Dermis blood vessel endothelial cell (primary cell): ENCODE measurements at places on chromosomes 16 and 17.

DNA sequence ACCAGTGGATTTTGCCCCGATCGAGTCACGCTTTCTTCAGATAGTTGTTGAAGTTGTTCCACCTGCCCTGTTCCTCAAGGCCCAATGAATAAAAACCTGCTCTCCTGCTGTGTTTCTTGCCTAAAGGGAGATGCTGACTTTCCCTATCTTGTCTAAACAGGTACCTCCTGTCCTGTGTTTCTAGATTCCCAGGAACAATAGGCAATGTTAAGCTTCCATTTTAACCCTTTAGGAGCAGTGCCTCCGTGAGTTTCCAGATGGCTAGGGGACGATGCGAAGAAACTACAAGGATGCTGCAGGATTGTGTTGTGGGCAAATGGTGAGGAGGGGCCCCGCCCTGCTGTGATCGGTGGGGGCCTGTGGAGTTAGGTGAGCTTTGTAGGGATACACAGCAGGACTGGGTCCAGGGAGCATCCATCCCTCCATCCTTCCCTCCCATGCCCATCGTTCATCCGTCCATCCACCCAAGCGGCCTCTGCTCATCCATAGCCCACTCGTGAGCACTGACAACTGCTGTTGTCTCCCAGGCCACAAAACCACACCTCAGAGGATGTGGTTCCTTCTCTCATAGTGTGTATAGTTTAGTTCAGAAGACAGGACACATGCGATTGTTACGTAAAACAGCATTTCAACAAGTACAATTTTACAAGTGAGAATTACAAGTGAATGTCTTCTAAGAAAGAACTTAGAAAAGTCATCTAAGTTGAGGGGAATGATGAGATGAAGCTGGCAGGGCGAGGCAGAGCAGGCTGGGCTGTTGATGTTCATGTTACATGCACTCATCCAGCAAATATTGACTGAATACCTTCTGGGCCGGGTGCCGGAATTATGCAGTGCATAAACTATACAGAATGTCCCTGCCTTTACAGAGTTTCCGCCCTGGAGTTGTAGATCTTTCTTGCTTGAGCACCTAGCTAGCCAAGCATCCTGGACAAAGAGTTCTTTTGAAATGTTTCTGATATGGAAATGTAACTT is 5.2 kb downstream of the ARSG start:
- no peak for DNase-seq

DNA sequence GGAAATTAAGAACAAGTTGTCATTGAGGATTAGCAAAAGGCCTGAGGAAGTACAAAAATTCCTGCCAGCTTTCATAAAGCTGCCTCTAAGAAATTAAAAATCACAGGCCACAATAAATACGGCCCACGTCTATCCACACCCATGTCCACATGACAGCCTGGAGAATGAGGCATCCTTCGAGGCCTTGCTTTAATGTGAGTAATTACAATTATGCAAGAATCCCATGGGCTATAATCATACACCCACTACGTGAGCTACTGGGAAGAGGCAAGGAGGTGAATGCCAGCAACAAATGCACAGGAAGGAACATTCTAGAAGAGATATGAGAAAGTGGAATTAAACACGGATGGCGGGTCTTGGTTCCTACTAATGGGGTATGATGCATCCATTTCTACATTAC is 65.4 kb upstream of the ZFHX3 start:
- DNase-seq = no peak

DNA sequence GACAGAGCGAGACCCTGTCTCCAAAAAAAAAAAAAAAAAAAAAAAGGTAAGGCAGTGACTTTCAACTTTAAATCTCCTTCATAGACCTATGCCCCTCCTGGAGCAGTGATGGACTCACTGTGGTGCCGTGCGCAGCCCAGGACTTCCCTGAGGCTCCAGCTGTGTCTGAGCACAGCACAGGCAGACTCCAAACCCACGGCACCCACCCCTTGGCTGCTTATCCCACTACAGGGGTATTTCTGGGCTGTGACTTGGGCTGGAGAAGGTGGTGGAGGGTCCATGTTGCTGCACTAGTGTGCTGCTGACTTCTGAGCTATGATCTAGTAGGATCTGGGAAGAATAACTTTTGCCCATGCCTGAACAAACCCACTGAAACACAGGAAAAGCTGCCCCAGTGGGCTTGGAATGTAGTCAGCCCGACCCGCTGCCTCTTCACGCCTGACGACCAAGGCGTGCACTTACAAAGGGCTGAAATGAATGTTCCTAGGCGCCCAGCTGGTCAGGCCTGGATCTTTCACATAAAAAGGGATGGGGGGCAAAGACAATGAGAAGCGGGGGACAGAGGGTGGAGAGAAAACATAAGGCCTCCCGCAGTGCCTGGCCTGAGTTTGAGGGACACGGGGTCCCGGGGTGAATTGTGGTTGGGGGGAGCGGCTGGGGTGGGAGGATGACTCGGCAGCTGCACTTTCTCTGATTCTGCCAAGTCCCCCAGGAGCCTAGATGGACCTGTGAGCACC is 83.0 kb downstream of the IRF8 start:
- no peak for DNase-seq

DNA sequence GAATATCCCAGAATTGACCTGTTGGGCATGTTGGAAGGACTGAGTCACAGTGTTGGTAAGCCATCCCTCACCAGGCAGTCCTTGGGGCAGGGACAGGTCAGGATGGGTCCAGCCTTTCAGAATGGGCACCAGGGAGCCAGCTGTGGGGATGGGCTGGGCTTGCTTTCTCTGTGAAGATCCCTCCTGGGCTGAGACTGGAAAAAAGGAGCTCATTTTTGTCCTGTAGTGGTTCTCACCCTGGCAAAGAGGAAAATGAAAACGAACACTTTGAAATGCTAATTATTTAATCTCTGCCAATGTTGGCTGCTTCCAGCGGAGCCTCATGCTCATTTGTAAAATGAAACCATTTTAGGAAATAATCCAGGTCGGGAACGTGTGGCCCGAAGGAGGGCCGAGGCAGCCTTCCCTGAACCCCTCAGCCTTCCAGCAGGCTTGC is 237.5 kb upstream of the SALL1 start:
- DNase-seq = no peak

- no peak for DNase-seq
Measured at GRCh38 chr16:27966756-27967155, 96.8 kb downstream of the GSG1L start.

- DNase-seq = no peak
Measured at GRCh38 chr17:57606111-57606875, 138.8 kb downstream of the CCDC182 start.

GRCh38 chr16:4984174-4984990 is 26.3 kb downstream of the SEC14L5 start:
- no peak for DNase-seq

- no peak for DNase-seq
Measured at GRCh38 chr16:23742766-23743165, 12.1 kb upstream of the CHP2 start.

DNA sequence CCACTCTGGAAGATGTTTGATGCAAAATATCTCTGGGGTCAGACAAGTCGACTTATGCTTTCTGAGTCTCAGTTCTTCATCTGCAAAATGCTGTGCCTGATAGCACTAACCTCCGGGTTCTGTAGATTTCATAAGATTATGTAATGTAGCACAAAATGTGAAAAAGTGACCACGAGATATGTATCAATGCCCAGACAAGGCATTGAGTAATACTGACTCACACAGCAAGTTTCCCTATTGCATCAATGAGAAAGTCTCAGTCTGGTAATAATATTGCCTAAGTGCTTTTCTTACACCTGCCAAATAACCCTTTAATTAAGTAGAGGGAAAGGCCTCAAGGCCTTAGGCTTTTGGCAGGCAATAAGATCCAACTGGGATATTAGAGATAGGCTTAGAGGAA is 41.4 kb upstream of the MMP2 start:
- DNase-seq = no peak

- DNase-seq = no peak
Measured at GRCh38 chr17:19387921-19388521, 1.0 kb upstream of the MFAP4 start.

DNA sequence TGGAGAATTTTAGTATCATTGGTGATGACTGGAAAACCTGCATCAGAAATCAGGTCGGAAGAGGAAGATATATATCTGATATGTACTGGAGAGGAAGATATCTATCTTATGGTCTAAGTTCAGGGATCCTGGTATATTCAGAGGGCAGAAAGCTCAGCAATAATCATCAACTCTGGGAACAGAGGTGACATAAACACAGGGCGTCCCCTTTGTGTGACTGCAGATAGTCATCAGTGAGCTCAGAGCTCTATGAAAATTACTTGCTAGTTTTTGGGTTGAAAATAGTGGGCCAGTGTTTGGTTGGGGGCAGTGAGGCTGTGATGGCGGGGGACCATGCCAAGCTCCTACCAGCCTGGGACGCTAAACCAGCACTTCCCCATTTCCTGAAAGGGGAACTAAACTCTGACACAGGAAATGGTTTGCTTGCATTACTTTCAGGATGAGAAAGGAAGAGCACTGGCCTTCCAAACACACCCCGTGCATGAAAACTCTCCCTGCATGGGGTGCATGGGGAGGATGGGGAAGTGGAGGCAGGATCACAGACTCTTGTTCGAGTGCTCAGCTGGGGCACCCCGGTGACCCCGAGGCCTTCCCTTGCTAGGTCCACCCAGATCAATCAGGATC is 15.8 kb downstream of the NOD2 start:
- DNase-seq = no peak

GRCh38 chr17:6936370-6937028 is 59.4 kb upstream of the ALOX12 start:
- DNase-seq = peak; percentile 52

GRCh38 chr17:39755554-39756379 is 18.0 kb downstream of the GRB7 start:
- no peak for DNase-seq

- no peak for DNase-seq
Measured at GRCh38 chr16:6363396-6363795, 969.2 kb upstream of the RBFOX1 start.

DNA sequence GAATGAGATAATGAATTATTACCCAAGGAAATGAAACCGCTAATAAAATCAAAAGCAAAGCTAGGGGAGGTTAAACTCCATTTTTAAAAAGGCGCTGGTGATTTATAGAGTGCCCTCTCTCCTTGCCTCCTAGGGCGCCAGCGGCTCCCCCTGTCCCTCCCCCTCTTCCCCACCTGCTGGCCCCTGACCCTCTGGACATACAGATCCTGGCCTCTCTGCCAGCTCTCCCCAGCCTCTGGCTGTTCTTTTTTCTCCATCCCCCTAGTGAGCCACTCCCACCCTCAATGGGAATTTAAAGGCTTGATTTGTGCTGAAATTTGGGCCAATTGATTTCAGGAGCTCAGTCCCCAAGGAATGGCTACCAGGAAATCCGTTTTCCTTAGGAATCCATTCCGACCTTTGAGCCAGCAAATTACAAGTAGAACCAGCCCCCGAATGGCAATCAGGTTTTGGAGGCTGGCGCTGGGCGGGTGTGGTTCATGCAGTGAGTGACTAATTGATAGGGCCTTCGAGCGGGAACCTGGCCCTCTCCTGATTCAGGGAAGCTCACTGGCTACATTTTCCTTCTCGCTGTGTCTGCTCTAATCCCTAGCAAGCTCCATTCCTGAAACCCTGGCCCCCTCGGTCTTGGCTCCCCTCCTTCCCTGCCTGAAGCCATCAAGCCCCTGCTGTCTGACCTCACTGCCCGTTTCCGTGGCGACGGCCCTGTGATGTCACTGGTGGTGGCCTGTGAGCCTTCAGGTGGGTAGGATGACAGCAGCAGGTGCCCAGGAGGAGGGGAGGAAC is 141.9 kb upstream of the SDK2 start:
- DNase-seq = no peak

DNA sequence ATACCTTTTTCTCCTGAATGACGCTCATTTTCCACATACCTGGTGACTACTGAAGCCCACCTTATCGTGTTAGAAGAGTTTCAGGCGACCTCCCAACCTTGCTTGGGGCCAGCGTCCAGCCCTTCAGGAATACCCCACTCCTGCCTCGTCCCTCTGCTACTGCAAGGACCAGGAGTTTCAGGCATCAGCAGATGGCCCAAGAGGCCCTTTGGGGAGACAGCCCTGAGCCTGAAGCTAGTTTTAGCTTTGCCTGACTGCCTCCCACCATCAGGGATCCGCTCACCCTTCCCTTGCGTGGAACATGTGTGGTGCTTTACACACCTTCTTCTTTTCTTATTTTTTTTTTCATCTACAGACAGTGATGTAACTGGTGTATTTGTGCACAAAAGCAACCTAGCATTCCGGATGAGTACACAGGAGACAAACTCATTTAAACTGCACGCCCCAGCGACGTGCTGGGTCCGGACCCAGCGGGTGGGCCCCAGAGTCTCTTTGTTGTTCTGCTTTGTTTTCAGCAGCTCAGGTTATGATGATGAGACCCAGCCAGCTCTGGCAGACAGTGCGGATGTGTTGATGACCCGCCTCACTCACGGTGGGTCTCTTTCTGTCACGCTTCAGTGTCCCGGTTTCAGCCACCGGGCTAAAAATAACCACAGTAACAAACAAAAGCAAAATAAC is 242.4 kb downstream of the C16orf95 start:
- DNase-seq = no peak

DNA sequence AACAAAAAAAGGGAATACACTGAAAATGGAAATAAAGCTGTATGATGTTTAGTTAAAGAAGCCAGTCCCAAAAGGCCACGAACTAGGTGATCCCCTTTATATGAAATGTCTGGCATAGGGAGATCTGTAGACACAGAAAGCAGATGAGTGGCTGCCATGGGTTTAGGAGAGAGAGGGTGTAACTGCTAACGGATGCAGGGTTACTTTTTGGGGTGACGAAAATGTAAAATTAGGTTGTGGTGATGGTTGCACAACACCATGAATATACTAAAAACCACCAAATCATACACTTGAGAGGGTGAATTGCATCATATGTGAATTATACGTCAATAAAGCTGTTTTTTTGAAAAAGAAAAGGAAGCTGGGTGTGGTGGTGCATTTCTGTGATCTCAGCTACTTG is 99.6 kb downstream of the ADCY9 start:
- DNase-seq = no peak

- DNase-seq = peak; percentile 88
Measured at GRCh38 chr17:43171586-43172487, 823 bp downstream of the NBR1 start.

GRCh38 chr16:70018254-70018653 is 67.1 kb downstream of the CLEC18A start:
- peak; percentile 76 for DNase-seq

DNA sequence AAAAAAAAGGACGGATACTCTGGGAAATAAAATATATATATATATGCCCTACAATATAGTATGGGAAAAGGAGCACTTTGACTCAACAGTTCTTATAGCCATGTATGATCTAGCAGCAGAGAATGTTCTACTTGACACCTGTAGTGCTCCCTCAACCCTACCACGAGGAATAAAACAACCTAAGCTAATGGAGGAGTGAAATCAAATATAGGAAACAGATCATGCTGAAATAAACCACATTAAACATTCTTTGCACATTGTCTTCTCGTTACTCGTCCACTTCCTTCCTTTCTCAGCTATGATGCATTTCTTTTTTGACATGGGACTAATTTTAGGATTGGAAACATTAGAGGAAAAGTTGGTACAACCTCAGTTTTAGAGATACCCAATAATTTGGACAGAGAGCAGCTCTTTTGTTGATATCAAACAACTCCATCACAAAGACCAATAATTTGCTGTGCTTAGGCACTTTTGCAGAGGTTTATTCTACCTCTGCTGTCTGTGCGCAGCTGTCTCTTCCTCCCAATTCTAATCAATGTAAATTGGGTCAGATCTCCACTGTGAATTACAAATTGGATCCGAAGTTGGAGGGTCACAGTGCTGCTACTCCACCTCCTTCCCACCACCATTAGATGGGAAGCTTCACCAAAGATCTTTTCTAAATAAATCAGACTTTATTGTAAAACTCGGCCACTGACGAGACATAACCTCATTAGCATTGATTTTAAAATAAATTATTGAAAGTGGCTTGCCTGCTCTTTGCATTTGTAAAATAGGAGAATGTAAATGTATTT is 65.8 kb downstream of the SNX11 start:
- DNase-seq = no peak

GRCh38 chr17:69447726-69448125 is 33.2 kb downstream of the MAP2K6 start:
- no peak for DNase-seq
